Endodermal cell (in vitro differentiated cells): ENCODE measurements at places on chromosomes 5 and 9.

DNA sequence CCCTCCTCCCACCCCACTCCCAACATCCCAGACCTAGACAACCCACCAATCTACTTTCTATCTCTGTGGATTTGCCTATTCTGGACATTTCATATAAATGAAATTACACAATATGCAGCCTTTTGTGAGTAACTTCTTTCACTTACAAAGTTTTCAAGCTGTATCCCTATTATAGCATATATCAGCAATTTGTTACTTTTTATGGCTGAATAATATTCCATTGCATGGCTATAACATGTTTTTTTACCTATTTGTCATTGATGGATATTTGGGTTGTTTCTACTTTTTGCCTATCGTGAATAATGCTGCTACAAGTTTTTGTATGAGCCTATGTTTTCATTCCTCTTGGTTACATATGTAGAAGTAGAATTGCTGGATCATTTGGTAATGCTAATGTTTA lies 1.9 kb upstream of the KIF3A start:
- DNase-seq, result no peak

- DNase-seq, result peak; percentile 37
These were observed 162.7 kb downstream of the MACROH2A1 start for GRCh38 chr5:135236228-135236907.

DNA sequence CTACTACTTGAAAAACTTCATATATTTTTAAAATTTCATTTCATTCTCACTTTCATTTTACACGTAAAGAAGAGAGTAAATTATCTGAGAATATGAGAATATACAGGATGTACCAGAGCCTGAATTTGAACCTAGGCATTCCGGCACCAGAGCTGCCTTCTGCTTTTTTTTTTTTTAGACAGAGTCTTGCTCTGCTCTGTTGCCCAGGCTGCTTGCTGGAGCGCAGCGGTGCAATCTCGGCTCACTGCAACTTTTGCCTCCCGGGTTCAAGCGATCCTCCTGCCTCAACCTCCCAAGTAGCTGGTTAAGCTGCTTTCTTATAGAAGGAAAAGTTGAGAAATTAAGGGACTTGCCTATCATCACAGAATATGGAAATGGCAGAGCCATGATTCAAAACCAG lies 540.1 kb downstream of the EBF1 start:
- DNase-seq, result no peak

- no peak for DNase-seq
These were observed 4.1 kb upstream of the PDGFRB start for GRCh38 chr5:150159741-150160179.

DNA sequence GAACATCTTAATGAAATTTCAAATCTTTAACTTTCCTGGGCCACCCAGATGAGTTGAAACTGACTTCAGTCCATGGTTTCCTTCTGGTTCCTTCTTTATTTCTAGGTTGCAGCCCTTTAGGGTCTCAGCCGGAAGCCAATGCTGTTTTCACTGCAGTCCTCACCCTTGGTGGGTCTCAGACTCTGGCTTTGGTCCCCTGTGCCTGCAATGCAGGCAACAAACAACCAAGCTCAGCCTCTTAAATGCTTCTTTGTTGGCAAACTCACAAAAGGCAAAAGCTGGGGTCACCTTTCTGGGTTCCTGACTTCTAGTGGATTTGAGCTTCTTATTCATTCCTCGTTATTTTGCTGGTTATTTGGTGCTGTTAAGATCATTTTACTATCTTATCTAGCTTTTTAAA lies 19.3 kb upstream of the APC start:
- DNase-seq, result peak; percentile 57

- DNase-seq, result no peak
These were observed 62.4 kb upstream of the FSD1L start for GRCh38 chr9:105385381-105385985.
